Effector memory CD4-positive, alpha-beta T cell (primary cell): ENCODE measurements at places on chromosomes 3 and 15.
A peak's percentile ranks its signal among the peaks of the same experiment; 100 is the strongest.

- no peak for DNase-seq
These were observed 211.6 kb upstream of the NECTIN3 start for GRCh38 chr3:110859993-110860392.

DNA sequence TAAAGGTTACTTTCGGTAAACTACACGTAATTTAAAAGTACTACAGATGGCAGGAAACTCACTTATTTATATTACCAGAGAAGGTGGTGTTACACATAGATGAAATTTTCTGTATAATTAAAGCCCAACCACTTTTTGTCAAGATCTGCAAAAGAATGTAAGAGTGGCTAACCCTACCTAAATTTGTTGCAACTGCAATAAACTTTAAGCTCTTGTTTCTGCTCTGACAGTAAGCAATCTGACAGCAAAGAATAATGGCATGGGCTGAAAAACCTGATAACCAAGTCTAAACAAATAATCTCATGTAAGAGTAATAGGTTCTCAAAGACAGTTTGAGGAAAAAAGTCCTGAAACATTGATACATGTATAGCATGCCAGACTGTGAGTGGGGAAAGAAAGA lies 897.3 kb downstream of the TUSC7 start:
- DNase-seq = no peak

DNA sequence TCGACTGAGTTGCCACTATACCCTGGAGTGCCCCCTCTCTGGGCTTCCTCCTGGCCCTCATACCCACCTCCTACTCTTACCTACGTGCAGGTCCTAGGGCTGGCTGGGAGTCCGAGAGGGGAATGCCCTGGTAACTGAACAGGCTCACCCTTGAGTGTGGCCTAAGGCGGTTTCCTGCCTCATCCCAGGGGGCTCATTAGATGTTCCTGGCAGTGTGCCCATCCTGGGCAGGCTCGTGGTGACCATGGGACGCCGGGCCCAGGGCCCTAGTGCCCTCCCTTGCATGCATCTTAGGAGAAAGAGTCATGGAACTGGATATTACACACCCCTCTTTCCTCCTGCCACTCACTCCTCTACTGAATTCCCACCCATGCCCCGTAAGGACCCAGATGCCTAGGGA lies 2.8 kb downstream of the SEMA4B start:
- DNase-seq = no peak

GRCh38 chr3:72964633-72965032 lies 32.0 kb upstream of the PPP4R2 start:
- DNase-seq = no peak

DNA sequence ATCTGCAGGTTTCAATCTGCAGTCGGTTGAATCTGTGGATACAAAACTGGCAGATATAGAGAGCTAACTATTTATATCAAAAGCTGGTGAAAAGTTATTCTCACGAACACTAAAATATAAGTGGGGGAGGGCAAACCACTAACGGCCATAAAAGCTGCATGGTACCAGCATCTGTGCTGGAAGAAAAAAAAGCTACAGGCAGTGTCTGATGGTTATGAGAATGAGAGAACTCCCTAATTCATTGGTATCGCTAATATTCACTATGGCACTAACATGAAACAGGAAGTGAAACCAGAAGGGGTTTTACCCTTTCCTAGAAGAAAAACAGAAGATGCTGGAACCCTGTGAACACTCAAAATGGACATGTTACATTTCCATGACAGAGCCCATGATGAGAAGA lies 15.9 kb downstream of the CEP70 start:
- no peak for DNase-seq

- DNase-seq = no peak
These were observed 6.7 kb downstream of the VIPR1 start for GRCh38 chr3:42509111-42509510.

GRCh38 chr3:43773273-43774094 lies 82.7 kb downstream of the ABHD5 start:
- no peak for DNase-seq

DNA sequence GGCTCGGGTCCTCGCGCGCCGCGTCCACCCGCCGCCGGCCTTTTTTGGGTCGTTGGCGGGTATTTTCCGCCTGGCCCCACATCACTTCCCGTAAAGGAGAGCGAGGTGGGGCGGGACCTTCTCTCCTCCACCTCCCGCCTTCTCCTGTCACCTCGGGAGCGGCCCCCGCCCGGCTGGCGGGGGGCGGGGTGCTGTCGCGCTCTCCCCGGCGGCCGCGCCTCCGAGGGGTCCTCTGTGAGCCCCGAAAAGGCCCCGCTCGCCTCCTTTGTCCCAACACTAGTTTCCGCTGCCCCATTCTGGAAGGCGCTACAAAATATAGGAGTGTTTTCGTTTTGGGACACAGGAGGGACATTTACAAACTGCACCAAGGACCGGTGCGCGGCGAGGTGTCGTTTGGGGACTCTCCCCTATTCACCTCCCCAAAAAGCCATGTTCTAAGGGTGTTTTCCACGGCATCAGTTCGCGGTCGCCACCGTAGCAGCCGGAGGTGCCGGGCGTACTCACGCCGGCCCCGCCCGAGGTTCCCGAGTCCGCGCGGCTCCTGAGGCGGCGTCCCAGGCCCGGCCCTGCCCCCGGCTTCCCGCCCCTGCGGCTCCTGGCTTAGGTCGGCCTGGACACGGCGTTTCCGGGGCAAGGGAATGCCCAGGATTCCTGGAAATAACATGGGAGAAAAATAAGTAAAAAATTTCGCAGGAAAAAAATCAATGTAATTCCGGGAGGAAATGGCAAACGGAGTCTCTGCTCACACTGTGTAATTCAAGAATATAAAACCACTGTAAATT lies at the start of gene RAB27A:
RAB27A (minus strand) TSS at position 68 of the 782 bp plus-strand sequence. CDS start 54,879 bp downstream, outside the sequence.
- peak; percentile 70 for DNase-seq

DNA sequence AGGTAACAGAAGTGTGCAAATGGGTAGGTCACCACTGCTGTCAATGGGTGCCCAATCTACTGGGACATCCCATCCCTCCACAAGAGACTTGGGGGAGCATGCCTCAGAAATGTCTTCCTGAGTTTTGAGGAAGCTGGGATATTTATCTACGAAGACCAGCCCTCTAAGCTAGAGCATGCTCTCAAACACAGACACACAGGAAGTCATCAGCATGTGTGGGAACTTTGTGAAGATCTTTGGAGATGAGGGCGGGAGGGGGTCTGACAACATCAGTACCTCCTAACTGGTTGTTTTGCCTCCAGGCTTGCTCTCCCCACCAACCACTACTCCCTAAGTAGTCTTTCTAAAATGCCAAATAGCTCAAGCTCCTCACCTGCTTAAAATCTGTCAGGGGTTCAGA lies 3.5 kb upstream of the MEF2A start:
- no peak for DNase-seq

GRCh38 chr3:149120051-149120972 lies 9.1 kb upstream of the HPS3 start:
- no peak for DNase-seq

- no peak for DNase-seq
These were observed 459.1 kb upstream of the MDFIC2 start for GRCh38 chr3:70771426-70772147.
